ENCODE measurements at places on chromosomes 7 and 10. TPM values are rescaled to one million over a fixed set of nuclear protein-coding genes. Genes with fewer than 3 reads are reported as not detected.

GRCh38 chr7:121537031-121537430, 140.9 kb upstream of the FAM3C start:
- DNase-seq, result no peak

DNA sequence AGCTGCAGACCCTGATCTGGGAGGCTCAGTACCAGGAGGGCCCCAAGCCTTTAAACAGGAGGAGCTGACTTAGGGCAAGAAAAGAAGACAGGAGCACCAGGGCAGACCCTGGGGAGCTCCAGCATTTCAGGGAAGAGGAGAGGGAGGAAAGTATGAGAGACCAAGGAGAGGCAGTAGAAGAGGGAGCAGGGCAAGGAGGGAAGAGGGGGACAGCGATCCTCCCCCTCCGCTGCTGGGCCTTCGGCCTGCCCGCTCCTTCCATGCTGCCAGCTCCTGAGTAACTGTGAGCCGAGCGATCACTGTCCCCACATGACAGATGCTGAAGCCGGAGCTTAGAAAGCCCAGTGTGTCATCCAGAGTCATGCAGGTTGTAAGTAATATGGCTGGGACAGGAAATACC, 65.9 kb downstream of the ALOX5 start:
- no peak for DNase-seq

GRCh38 chr7:13414661-13415107, 574.8 kb downstream of the ETV1 start:
- no peak for DNase-seq

- DNase-seq, result no peak
Observed at GRCh38 chr7:130777426-130777825, 43.4 kb upstream of the KLF14 start.

Gene CYP2C8
- total RNA-seq, result 0.26 TPM

GRCh38 chr7:127689194-127689772, 37.3 kb downstream of the SND1 start:
- DNase-seq, result no peak

Gene BAIAP2L1
- 1.8 TPM for total RNA-seq

- no peak for DNase-seq
Observed at GRCh38 chr10:77149706-77150105, 487.9 kb downstream of the KCNMA1 start.

DNA sequence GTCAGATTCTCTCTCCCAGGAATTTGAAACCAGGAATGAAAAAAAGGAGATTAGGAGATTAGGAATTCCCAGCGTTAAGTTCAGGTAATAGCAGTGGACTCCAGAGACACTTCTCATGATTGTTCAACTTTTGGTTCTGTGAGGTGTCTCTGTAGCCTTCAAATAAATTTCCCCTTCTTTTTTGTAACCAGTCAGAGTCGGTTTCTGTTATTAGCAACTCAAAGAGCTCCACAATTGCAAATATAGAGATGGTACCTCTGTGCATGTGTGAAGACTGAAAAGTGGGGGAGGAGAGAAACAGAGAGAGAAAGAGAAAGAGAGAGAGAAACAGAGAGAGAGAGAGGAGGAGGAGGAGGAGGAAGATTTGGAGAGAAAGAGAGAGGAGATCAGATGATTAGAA, 112.8 kb upstream of the STEAP1B start:
- DNase-seq, result no peak

GRCh38 chr10:84269773-84270172, 24.9 kb downstream of the RGR start:
- no peak for DNase-seq

GRCh38 chr7:81460250-81461045, 309.4 kb downstream of the HGF start:
- DNase-seq, result no peak

GRCh38 chr10:86956848-86957448, 467 bp downstream of the MMRN2 start:
- peak; percentile 58 for DNase-seq

DNA sequence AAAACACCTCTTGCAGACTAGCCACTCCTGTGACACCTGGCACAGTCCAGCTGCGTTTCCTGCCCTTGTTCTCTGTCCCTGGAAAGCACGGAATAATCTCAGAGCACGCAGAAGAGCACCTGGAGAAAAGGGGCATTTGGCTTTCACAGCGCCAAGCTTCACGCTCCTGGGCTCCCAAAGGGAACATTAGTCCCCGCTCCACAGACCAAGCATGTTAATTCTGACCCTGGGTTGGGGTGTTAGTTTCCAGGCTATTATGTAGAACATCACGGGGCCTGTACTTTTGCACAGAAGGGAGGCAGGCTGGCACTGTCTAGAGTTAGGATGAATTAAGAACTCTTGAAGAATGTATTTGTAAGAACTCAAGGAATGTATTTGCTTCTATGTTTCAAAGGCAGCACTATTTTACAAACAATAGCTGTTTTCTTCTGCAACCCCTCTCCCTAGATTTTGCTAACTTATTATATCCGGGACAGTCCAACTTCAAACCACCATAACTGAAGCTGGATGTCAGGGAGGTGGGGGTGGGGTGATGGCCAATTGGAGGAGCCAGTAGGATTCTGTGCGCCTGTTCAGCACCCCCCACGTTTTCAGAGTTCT, 62.2 kb upstream of the TRIM8 start:
- DNase-seq, result no peak

Gene ATOH7
- 0.23 TPM for total RNA-seq
